Activated CD4-positive, alpha-beta T cell treated with anti-CD3 and anti-CD28 coated beads, Interleukin-2, amount 10 ng/mL, durations not matched to agents 7 days and 5 days (primary cell): ENCODE measurements at places on chromosomes 5 and 9.

DNA sequence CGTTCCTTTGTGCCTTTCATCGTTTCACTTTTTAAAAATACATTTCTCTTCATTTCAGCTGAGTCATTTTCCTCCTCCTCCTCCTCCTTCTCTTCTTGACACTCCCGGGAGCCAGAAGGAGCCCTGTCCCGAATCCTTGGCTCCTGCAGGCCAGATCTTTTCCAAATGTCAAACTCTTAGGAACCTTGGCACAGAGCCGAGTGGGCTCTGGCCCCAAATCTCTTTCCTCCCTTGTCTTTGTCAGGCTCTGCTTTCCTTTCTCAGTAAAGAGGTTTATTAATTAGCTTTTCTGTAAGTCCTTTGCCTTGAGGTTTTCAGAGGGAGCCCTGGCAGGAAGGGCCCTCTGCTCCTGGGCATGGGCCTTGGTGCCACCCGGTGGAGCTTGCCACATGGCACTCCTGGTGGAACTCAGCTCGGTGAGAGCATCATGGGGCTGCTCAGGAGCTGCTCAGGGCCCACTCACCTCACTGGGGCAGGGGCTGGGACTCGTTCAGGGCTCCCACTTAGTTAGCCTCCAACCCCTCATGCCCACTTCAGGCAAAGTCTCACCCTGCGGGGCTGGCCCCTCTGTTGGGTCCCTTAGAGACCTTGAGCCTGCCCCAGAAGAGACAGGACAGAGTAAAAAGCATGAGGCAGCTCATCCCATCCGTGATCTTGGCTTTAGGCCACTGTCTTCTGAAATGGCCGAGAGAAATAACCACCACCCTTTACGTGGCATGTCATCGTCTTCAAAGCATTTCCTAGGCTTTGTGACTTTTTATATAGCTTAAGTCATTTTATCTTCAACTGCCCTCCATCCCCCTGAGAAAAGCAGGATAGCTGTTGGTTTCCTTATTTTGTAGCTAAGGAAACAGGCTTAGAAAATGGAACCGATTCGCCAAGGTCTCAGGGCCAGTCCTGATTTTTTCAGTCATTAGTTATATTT, 17.1 kb downstream of the STC2 start:
- DNase-seq, result no peak

- DNase-seq, result no peak
These were observed 88.0 kb upstream of the ANKH start for GRCh38 chr5:14959399-14960119.

DNA sequence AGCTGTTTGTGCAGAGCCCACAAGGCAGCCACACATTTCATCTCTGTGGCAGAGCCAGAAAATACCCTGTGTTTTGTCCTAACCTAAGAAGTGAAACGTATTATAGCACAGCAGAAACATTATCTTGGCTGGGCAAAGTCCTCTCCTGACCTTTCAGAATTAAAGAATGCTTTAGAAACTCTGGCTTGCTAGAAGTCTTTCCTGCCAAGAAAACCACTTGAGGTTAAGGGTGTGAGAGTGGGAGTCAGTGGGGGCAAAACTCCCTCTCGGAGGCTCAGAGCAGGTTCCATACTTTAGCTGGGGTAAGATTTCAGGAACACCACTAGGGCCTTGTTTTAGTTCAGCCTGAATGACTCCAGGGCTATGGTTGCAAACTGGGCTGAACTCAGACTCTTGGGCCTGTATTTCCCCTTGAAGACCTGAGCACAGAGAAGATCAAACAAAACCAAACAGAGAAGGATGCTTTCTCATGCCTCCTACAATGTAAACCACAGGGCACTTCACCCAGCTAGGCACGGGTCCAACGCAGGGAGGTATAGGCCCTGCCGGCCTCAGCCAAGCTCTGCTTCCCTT, 48.0 kb downstream of the ZNF366 start:
- no peak for DNase-seq

GRCh38 chr9:21465859-21466518, 16.1 kb downstream of the IFNE start:
- DNase-seq, result peak; percentile 51

GRCh38 chr5:124736805-124737188, 9.6 kb downstream of the ZNF608 start:
- no peak for DNase-seq

- DNase-seq, result no peak
These were observed 2035.5 kb upstream of the ACO1 start for GRCh38 chr9:30348904-30349303.

DNA sequence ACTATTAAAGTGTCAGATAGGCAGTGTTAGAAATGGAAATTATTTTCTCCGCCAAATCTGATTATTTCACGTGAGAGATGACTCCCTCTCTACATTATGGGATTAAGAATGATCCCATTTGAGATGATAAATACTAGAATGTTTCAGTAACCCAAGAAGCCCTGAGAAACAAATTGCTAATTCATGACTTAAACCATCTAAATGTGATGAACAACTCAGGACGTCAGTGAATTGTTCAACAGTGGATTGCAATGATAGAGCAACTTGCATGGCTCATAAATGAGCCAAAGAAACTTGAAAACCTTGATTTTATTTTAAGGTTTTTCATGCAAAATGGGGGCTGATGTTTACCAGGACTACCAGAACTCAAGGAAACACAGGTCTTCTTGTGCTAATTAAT, 350.5 kb upstream of the WWC1 start:
- no peak for DNase-seq

- DNase-seq, result no peak
These were observed 15.3 kb upstream of the RNF130 start for GRCh38 chr5:180086816-180087399.

GRCh38 chr5:54803471-54804011, 181.9 kb downstream of the ESM1 start:
- DNase-seq, result no peak

DNA sequence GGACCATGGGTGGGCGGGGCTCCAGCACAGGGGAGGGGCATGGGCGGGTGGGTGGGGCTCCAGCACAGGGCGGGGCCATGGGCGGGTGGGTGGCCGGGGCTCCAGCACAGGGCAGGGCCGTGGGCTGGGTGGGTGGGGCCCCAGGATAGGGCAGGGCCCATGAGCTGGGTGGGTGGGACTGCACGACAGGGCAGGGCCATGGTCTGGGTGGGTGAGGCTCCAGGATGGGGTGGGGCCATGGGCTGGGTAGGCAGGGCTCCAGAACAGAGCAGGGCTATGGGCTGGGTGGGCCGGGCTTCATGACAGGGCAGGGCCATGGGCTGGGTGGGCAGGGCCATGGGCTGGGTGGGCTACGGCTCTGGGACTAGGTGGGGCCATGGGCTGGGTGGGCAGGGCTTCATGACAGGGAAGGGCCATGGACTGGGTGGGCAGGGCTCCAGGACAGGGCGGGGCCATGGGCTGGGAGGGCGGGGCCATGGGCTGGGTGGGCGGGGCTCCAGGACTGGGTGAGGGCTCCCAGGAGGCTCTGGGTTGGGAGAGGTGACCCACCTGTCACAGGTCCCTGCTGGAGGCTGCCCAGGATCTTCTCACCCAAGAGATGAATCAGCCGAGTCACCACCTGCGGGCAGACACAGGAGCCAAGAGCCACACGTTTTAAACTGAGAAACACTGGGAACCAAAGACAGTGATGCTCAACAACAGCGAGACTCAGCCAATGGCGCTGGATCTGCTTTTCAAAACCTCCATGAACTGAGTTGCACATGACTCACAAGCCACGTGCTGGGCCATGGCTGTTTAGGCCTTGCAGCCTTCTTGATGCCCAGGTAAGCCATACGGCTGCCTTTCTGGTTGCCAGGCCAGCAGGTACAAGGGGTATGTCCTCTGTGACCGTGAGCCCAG, 33.6 kb upstream of the NSMF start:
- peak; percentile 22 for DNase-seq

DNA sequence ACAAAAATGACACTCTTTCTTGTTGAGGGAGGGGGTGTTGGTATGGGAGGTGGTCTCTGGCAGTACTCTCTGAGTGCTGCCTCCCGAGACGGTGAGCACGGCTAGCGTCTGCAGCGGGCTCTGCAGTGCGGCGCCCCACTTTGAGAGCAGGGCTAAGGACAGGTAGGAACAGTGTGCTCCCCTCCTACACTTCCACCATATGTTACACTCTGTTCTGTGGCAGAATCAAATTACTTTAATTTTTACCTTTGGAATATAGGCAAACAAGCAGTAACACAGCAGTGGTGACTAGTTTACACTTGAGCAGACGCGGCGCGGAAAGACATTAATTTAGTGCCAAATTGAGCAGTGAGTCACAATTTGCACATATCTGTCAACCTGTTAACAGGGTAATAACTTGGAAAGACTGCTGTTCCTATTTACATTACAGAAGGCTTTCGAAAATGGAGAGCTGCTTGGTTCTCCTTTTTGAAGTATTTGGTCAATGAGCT, 136.3 kb downstream of the MED27 start:
- no peak for DNase-seq

DNA sequence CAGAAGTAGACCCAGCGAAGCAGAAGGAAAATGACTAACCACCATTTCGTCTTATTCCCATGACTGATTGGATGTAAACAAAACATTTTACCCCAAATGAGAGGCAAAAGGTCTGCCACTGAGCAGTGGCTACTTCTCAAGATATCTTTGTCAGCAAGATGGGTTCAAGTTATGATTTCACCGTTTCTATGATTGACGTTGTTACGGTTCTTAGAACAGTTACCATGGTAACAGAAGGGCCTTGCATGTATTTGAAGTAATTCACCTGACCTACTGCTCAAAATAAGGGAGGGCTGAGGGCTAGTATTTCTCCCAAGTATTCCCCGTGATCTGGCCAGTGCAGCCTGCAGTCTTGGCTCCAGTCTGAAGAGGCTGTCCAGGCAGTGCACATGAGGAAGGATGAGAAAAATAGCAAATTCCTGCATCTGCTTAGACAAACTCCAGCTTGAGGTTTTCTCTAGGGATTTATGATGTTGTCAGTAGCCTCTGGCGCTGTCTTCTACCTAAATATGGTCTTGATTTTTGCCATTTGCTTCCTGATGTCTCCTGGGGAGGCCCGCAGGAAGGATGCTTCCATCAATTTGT, 372.7 kb downstream of the TMEM38B start:
- no peak for DNase-seq

- no peak for DNase-seq
These were observed 154.8 kb downstream of the ADAMTS6 start for GRCh38 chr5:65326922-65327321.

- DNase-seq, result no peak
These were observed 17.8 kb upstream of the LRRC70 start for GRCh38 chr5:62560786-62561185.

GRCh38 chr5:138610415-138610917, 35.3 kb upstream of the HSPA9 start:
- DNase-seq, result no peak

- no peak for DNase-seq
These were observed 924.8 kb downstream of the DNAH5 start for GRCh38 chr5:13019729-13020128.

DNA sequence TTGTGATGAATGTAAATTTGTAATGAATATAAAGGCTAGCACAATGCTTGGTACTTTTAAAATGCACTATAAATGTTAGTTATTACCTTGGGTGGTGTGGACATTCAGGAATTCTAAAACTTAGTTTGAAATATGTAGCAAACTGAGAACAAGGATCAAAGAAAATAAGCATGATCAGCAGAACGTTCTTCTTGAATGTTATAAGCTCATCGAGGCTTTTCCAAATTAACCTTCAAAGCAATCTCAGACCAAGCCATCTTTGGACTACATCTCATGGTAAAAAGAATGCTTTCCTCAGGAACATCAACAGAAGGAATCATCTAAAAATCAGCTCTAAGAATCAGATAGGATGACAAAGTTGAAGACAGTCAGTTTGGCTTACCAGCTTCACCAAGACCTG, 146.3 kb downstream of the SLIT3 start:
- no peak for DNase-seq

GRCh38 chr9:98218562-98219363, 26.3 kb upstream of the CORO2A start:
- no peak for DNase-seq

DNA sequence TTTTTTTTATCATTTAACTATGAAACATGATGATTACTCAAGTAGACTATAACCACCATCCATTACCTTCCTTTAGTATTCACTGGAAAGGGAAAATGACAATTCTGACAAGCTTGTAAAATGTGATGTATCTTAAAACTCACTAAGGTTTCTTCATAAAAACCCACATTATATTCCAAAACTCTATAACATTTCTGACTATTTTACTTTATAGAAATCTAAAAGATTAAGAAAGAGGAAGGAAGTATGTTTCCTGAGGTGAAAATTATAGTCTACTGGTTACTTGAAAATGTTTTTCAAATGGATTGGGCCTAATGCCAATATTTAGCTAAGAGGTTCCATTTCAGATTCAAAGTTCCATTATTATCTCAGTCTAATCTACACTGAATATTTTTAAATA, 1982.2 kb upstream of the C9orf72 start:
- no peak for DNase-seq

DNA sequence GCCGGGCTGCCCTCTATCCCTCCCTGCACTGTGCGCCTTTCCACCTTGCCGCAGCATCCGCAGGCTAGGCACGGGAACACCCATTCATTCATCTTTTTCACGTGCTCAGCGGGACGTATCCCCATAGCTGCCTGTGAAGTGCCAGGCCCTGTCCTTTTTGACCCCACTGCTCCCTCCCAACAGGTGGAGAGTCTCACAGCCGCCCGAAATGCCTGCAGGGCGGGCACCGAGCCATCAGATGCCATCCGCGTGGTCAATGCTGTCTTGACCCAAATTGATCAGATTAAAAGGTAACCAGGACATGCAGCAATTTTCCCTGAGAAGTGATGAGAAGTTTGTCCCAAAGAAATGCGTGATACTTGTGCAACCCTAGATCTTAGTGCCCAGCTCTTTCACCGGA, 15.5 kb downstream of the TRIP13 start:
- DNase-seq, result no peak

DNA sequence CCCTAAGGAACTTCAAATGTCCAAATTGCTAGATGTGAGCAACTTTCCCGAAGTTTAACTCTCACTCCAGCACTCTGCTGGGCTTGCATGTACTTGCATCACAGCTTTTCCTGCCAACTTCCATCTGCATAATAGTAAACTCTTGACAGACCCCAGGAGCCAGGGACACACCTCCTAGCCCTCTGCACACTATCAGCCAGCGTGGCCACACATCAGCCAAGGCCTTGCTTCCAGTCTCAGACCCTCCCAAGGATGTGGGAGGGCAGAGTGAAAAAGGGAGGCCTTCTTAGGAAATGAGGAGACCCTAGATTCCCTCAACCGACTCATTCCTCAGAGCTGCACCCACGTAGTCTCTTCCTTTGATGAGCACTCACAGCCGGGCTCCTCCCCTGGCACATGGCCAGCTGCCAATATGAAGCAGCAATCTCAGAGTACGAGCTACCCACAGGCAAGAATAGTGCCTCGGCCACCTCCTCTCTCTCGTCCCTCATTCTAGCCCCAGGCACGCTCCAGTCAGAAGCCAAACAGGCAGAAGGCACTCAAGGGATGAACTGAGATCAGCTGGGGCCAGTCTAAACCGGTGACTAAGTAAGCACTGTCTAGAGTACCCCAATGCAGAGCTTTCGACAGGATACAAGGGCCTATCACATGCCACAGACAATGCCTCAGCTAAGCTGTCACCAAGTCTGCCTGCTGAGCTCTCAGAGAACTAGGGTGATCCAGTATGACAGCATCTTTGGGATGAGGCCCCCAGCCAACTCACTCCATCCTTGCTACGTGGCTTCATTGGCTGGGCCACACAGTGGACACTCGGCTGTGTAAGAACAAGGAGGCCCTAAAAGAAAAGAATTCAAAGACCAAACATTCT, 2.3 kb downstream of the P4HA2 start:
- no peak for DNase-seq

- DNase-seq, result no peak
These were observed 3.2 kb downstream of the ADGRV1 start for GRCh38 chr5:90561766-90562165.

- DNase-seq, result no peak
These were observed 341.8 kb upstream of the CTNND2 start for GRCh38 chr5:12246036-12246435.
